MG63 (cell line): ENCODE measurements at places on chromosomes 7 and 10.
A peak's percentile ranks its signal among the peaks of the same experiment; 100 is the strongest.

DNA sequence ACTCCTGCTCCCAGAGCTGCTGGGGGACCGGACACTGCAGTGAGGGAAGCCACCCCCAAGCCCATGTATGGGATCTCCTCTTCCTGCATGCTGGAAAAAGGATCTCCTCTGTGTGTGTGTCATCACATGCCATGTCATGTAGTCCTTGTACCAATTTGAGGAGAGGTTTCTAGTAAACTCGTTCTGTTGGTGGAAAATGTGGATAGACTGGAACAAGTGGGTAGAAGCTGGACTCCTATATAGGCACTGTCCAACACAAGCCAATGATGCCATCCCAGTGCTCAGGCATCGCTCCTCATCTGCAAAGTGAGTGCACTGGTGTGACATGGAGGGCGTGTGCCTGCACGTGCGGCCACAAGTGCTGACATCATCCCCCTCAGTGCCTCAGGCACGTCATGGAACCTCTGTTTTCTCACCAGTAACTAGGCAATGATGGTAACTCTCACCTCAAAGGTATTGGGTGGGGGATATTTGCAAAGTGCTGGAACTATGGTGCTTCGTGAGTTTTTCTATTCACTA is 19.3 kb downstream of the MYO1G start:
- no peak for DNase-seq

GRCh38 chr10:91665842-91666241 is 33.0 kb upstream of the PPP1R3C start:
- DNase-seq = peak; percentile 66

- no peak for DNase-seq
Observed at GRCh38 chr10:43980313-43980712, 331.6 kb upstream of the ZNF32 start.

- no peak for DNase-seq
Observed at GRCh38 chr7:102082693-102083368, 203.8 kb upstream of the SH2B2 start.

- no peak for DNase-seq
Observed at GRCh38 chr7:37016064-37016878, 292.0 kb upstream of the AOAH start.

DNA sequence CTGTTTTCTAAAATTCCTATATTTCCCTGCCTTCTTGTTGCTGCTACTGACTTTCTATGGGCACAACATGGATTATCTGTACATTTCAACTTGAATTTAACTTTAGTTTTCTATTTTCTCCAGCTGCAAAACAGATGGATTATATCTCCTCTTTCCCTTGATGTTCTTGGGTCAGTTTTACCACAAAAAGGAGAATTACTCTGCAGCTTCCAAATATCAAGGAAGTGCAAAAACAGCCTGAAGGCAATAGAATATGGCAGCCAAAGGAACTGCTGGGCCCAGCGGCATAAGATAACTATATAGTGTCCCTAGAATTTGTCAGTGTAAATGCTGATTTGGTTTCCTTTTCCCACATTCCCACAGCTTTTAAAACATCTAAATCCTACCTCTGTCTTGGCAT is 29.1 kb downstream of the CPED1 start:
- DNase-seq = no peak

GRCh38 chr7:2523941-2524807 is 4.6 kb downstream of the LFNG start:
- DNase-seq = peak; percentile 38

GRCh38 chr10:30862486-30862885 is 169.2 kb downstream of the ZNF438 start:
- DNase-seq = no peak

GRCh38 chr10:47225219-47225927 is 74.6 kb upstream of the GDF10 start:
- DNase-seq = no peak

- no peak for DNase-seq
Observed at GRCh38 chr7:131934452-131934851, 378.0 kb upstream of the PODXL start.

DNA sequence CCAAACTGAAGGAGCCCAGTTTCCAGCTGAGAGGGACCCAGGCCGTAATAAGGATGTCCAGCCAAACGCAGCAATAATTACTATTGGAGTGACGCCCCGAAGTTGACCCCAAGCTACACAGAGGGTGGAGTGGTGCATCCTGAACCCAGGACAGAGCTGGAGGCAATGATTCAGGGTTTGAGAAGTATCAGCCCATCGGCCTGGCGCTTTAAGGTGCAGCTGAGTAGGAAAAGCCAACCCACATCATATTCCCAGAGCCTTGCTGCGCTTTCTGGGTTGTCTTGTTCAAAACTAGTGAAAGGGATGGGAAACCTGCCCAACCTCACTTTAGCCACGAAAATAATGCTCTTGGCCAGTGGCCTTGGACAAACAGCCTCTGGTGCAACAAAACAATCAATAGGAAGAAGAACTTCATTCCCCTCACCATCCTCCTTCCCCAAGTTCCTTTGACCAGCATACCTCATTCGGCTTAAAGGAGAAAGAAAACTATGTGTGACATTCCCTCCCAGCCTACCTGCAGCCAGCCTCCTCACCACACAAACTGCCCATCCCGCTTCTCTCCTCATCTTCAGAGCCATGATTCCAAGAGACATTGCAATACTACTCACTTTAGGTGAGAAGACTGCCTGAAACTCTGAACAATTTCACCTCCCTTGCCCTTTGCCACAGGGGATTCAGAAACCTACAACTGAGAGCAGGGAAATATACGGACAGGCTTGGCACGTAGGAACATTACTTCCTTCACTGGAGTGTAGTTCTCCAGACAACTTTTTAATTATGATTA is 217.2 kb upstream of the MKLN1 start:
- DNase-seq = peak; percentile 8

- no peak for DNase-seq
Observed at GRCh38 chr10:109474812-109475211, 448.5 kb downstream of the XPNPEP1 start.

GRCh38 chr10:28853195-28853594 is 175.9 kb downstream of the BAMBI start:
- peak; percentile 18 for DNase-seq

- no peak for DNase-seq
Observed at GRCh38 chr7:32037650-32038198, 32.5 kb downstream of the PDE1C start.

DNA sequence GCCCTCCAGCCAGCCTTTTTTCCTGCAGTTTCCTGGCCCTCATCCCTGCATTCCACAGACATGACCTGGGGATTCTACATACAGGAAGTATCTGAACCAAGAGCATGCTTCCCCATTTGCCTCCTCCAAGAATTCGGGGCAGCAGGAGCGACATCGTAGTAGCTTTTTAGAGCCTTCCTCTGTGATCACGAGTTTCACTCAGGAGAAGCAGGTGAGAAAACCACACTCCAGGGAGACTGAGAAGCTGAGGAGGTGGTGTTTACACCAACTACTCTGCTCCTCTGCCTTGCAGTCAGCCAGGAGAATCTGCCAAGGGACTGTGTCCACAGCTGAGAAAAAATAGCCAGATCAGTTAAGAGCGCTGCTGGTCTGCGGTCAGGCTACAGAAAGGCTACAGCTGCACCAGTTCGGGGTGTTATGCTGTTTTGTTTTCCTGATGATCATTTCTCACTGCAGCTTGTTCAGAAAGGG is 54.1 kb downstream of the HSPA12A start:
- DNase-seq = peak; percentile 79

DNA sequence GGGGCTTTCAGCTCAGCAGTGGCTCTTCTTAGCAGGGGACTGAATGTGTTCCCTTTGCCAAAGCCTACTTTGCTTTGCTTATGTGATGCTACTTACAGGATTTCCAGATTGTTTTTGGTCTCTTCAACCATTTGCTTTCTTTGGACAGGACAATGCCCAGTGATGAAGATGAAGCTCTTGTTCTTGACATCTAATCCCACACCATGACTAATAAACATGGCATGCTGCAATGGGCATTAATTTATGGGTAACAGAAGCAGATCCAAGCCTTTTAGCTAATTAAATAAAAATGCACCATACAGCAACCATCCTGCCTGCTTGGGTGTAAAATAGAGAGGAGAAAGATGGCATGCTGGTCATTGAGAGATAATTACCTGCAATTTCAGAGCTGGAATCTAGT is 175.5 kb upstream of the ITGB1 start:
- peak; percentile 11 for DNase-seq

- DNase-seq = peak; percentile 66
Observed at GRCh38 chr10:44650691-44651661, 260.2 kb upstream of the TMEM72 start.

GRCh38 chr7:112937651-112938415 is 147.6 kb upstream of the TMEM168 start:
- DNase-seq = no peak

DNA sequence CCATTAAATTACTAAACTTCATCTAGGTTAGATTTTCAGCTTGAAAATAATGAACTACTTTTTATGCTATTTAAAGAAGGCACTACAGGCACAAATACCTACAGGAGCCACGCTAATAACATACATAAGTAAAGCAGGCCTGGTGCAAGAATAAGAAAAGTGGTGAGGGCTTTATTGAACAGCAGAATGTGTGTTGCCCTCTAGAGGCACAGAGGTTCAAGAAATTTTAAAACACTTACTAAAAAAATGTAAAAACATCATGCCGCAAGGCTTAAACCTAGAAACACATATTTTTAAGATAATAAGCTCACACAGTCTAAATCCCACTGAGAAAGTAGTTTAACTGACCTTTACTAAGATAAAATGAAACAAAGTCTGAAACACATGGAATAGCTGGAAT is 20.3 kb downstream of the CACUL1 start:
- DNase-seq = no peak

GRCh38 chr7:30988351-30989005 is 24.7 kb downstream of the GHRHR start:
- no peak for DNase-seq

- DNase-seq = no peak
Observed at GRCh38 chr10:59753267-59753666, at the start of gene MRLN. TSS of gene MRLN (minus strand) at chr10:59753455.

GRCh38 chr10:122279725-122280141 is 8.6 kb downstream of the BTBD16 start:
- DNase-seq = peak; percentile 21

GRCh38 chr7:48389977-48390376 is 218.7 kb downstream of the ABCA13 start:
- peak; percentile 10 for DNase-seq

GRCh38 chr7:71618278-71618677 is 486.3 kb downstream of the GALNT17 start:
- no peak for DNase-seq

GRCh38 chr7:140883378-140883777 is 41.4 kb downstream of the BRAF start:
- DNase-seq = no peak

DNA sequence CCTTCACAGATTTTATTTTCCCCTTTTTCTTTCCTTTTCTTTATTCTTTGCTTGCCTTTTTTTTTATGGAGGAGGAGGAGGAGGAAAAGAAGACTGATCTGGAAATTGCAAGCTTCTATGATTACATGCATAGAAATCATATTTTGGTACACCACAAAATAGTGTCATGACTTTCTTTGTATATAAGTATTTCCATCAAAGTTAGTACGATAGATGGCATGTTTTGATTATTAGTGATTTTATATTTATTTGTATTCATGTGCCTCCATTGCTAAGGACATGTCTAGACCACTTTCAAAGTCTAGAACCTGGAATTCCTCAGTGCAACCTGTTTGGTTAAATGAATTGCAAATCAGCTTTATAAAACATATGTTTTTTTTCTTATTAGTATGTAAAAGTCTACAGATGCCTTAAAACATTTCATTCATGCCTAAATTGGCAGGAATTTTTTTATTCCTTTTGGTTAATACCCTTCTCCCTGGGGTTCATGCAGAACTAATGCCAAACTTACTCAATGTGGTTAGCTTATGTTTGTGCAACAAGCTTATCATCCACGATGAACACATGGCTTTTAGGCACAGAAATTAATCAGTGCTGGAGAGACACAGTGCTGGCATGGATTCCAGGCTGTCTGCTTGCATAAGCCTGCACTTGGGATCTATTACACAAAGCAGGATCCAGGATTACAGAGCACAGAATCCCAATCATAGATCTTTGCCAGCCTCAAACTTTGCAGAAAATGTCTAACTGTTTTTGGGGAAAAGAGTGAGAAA is 213.1 kb downstream of the CHRM2 start:
- DNase-seq = peak; percentile 72

DNA sequence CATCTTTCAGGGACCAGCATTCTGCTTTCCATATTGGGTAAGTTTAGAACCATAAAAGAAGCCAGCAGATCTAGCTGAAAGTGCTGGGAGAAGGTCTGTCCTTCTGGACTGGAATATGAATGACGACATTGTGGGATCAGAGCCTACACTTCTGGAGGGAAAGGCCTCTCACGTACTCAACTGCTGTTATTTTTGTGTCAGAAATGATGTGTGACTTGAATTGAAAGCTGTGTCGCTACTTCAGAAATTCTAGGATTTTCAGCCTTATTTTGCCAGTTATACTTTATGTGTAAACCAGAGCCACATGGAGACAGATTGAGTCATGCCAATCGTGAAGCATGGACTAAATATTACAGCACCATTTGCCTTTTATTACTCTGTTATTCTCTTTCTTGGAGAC is 231.0 kb downstream of the KIAA1217 start:
- DNase-seq = peak; percentile 37

GRCh38 chr10:16891375-16892313 is 74.4 kb upstream of the RSU1 start:
- DNase-seq = peak; percentile 7

GRCh38 chr10:80132299-80133139 is at the start of gene PLAC9:
TSS of gene PLAC9 (plus strand) at chr10:80132730. CDS start at chr10:80132763, 33 bp downstream.
- DNase-seq = peak; percentile 54

DNA sequence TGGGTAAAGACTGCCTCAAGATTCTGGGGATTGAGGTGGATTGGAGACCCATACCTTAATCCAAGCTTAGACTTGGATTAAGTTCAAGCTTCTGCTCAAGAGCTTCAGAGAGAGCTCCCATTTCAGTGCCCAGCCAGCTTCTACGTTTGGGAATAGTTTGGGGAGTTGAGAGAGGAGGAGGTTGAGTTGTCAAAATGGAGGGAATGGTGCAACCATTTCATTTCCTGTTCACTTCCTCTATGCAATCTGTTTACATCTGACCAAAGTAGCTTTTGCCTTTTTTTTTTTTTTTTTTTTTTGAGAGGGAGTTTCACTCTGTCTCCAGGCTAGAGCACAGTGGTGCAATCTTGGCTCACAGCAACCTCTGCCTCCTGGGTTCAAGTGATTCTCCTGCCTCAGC is 65.8 kb downstream of the ENTPD1 start:
- DNase-seq = no peak

DNA sequence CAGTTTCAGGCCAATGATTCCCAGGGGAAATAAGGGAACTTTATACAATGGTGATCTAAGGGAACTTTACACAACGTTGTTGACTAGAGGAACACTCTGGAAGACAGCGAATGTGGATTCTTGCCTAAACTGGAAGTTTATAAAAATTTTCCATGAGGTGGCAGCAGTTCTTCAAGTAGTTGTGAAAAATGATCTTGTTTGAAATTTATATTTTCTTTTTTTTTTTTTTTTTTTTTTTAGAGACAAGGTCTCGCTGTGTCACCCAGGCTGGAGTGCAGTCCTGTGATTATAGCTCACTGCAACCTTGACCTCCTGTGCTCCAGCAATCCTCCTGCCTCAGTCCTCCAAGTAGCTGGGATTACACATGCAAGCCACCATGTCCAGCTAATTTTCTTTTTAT is 32.1 kb upstream of the GTF2I start:
- no peak for DNase-seq
